ENCODE measurements at places on chromosomes 5 and 9.

GRCh38 chr5:76299592-76299991, 103.5 kb upstream of the IQGAP2 start:
- no peak for DNase-seq

DNA sequence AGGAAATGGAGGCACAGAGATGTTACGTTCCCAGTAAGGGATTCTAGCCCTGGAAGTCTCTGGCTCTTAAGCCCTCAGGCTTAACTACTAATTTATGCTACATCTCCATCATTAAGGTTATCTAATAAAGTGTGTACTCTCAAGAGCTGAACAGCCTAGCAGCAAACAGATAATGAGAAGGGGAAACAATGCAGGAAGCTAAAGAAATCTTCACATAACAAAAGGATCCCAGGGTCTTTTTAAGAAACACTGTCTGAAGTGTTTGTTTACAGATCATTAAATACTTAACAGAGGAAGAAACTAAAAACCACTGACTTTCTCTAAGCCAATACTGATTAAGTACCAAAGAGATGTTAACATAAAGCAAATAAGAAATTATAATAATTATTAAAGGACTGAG, 129.0 kb downstream of the PAPPA start:
- DNase-seq, result no peak

DNA sequence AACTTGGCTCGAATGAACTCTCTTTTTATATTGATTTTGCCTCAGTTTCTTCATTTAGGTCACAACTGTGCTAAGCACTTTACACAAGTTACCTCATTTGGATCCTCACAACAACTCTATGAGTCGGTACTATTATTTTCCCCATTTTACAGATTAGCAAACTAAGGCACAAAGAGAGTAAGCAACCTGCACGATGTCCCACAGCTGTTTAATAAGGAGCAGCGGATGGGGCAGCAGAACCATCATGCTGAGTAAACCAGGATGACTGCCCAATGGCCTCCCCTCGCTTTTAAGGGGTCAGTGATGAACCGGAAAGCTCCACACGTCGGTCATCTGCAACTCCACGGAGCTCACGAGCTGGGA, 607 bp downstream of the PRELID2 start:
- no peak for DNase-seq

GRCh38 chr5:178274781-178275537, 42.4 kb upstream of the PHYKPL start:
- DNase-seq, result no peak

DNA sequence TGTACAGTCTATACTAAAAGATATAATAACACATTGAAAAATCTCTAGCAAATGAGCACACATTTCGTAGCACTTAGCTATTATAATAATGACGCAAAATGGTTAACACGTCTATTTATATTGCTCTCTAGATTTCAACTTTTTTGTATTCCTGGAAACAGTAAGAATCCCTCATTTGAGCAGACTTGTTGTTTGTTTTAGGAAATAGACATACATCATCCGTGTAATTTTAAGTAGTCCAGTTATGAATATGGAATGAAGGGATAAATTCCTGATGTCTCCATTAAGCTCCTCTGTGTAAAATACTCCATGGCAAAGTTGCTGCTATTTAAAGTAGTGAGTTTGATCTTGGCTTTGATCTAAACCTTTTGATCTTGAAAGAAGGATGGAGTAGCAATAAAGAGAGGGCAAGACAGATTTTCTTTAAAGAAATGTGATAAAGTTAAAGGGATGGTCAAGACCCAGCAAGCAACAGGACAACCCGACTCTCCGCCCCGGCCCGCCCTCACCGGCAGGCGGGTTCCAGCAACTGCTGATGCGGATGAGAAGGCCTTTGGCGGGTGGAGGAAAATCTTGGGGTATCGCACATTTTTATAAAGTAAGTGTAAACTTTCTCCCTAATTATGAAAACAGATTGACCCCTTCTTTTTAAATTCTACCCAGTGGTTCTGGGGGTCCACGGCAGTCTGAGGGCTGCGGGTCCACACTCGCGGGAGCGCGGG, 277.4 kb downstream of the AOPEP start:
- peak; percentile 58 for DNase-seq

GRCh38 chr5:17316970-17317459, 99.6 kb downstream of the BASP1 start:
- no peak for DNase-seq

- no peak for DNase-seq
These were observed 37.3 kb downstream of the STK10 start for GRCh38 chr5:172150514-172151425.

DNA sequence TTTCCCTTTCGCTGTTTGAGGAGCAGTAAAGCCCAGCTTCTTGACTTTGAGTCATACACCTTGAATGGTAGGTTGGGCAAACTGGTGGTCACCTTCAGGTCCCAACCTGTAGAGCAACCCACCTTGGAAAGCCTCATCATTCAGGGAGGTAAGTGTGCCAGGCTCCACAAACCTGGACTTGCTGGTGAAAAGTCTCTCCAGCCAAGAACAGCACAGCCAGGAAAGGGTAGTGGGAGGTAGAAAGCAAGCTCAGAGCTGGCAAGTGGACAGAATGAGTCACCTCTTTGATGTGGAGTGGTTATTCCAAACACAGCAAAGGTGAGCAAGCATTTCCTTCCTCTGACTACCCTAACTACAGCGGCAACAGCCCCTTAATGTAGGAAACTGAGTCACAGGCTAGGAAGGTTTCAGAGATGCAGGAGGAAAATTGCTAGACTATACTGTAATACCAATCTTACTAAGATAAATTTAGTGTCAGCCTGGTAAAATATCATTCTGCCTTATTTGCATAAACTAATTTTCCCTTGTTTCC, 117.5 kb upstream of the MTAP start:
- no peak for DNase-seq

DNA sequence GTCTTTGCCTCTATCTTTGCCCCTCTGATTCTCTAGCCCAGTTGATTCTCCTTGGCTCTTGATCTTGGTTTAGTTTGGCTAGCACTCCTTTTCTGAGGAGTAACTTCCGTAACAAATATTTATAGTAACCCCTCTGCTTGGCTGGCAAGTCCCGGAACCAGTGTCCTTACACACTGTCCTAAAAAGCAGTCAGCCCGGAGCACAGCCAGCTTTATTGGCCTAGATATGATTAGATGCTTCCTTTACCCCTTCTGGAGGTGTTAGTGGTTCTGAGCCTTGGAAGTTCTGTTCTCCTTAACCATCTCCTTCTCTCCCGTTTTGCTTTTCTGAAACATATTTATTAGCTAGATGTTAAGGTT, 17.0 kb upstream of the MSMP start:
- no peak for DNase-seq

DNA sequence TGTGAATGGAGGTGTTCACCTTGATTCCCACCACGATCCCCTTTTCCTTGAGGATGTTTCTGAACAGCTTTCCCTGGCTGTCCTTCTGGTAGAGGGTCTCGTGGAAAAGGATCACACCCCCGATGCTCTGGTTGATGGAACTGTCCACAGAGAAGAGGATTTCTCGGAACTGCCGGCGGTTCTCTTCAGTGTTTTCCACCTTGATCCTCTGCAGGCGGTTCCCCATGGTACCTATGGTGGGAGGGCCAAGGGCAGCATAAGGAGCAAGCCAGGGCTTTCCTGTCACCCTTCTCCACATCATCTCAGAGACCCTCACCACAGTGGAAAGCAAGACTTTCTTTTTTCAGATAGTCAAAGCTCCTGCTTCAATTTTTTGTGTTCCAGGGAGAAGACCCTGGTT, 5.8 kb downstream of the ALDOB start:
- DNase-seq, result no peak

GRCh38 chr5:142254431-142254830, 70.4 kb downstream of the SPRY4 start:
- no peak for DNase-seq

GRCh38 chr9:136086213-136086881, 8.7 kb downstream of the NACC2 start:
- no peak for DNase-seq

DNA sequence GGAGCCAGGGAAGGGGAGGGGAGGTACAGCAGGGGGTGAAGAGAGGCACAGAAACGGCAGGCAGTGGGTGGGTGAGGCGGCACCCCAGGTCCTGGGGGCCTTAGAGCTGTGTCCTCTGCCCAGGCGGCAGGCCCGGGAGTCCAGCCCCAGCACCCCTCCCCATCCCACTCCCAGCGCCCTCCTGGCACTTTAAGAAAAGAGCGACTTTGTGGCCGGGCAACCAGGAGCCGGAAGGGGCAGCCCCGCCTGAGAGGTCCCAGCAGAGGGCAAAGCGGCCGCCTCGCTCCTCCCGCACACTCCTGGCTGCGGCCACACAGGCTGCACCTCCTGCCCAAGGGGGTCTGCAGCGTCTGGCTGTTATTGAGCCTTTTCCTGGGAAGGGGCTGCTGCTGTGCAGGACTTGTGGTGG, 42.6 kb downstream of the NACC2 start:
- DNase-seq, result no peak

DNA sequence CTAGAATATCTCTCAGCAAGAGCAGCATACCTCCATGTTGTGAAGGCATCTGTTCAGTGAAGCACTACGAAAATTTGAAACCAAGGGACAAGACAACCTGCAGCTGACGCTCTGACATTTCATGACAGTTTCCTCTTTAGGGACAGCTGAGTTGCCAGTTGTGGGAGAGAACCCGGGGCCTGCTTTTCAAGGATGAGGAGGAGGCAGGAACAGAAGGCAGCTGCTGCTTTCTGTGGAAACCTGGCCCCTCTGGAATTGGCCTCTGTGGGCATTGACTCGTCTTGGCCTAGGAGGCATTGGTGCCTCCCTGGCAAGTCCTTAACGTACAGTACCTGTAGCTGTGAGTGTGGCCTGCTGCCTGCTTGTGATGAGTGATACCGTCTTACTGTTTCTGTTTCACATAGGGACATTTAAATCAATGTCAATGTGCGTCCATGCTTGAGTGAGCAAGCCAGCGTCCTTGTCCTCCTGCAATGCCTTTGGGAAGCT, 21.6 kb downstream of the SLC46A2 start:
- DNase-seq, result no peak

DNA sequence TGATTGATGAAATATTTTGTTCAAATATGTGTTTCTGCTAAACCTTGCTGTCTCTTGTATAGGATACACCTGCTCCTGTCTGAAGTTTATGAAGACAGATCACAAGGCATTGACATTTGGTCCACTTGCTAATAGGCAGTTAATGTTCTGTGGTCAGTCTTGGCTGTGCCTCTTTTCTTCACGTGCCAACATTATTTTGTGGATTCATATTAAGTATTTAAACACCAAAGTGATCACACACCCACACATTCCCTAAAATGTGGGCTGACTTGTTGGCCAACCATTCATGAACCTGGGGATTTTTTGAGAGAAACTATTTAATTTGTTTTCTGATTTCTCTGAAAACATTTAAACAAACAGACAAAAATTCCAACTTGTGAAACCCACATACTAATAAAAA, 33.7 kb downstream of the ZNF462 start:
- DNase-seq, result no peak

- DNase-seq, result no peak
These were observed 147.7 kb downstream of the BARX1 start for GRCh38 chr9:93807166-93808074.

DNA sequence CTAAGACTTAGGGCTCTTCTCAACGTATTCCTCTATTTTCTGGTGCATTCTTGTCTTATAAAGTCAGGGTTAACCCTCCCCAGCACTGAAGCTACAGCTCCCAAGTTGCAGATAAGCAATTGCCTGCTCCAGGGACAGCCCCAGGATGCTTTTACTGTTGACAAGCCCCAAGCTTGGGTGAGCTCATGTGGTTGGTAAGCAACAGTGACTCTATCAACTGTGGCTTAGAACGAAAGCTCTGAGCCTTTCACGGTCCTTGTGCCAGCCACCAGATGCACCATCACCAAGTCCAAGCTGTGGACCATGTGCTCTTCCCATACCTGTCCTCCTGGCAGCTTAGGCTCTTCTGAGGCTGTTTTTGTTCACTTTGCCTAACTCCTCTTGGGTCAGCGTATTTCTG, 13.5 kb downstream of the ADRB2 start:
- DNase-seq, result no peak
